ENCODE measurements at places on chromosomes 1 and 21.

GRCh38 chr1:7265771-7266371, 480.6 kb downstream of the CAMTA1 start:
- peak; percentile 90 for DNase-seq

GRCh38 chr1:246197076-246197475, 310.0 kb downstream of the SMYD3 start:
- no peak for DNase-seq

DNA sequence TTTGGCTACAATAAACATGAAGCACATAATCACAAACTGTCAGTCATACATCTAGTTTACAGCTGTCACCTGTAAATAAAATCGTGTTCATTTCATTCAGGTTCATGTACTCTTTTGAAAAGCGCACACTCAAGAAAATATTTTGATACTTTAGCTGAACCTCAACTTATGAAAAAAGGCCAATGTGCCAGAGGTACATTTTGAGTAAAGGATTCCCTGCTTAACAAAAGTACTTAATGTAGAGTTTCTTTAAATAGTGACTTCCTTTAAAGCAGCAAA, 37.7 kb upstream of the SLC30A10 start:
- DNase-seq = no peak

GRCh38 chr1:121472017-121472416, 287.2 kb downstream of the SRGAP2C start:
- DNase-seq = no peak

- peak; percentile 67 for DNase-seq
Measured at GRCh38 chr1:214989341-214989740, 93.2 kb upstream of the KCNK2 start.

DNA sequence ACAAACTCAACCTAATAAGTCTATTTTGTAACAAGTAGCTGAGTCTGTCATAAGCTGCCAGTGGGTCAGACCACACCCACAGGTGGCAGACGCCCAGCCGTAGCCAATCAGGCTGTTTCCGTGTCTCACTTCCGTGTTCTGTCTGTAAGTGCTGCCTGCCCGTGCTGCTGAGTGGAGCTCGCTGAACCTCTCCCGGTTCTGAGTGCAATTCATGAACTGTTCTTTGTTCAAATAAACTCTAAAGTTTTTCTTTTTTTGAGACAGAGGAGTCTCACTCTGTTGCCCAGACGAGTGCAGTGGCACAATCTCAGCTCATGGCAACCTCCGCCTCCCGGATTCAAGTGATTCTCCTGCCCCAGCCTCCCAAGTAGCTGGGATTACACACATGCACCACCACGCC, 25.1 kb downstream of the POFUT2 start:
- DNase-seq = no peak

GRCh38 chr21:41929248-41929647, 24.6 kb downstream of the C2CD2 start:
- DNase-seq = no peak

DNA sequence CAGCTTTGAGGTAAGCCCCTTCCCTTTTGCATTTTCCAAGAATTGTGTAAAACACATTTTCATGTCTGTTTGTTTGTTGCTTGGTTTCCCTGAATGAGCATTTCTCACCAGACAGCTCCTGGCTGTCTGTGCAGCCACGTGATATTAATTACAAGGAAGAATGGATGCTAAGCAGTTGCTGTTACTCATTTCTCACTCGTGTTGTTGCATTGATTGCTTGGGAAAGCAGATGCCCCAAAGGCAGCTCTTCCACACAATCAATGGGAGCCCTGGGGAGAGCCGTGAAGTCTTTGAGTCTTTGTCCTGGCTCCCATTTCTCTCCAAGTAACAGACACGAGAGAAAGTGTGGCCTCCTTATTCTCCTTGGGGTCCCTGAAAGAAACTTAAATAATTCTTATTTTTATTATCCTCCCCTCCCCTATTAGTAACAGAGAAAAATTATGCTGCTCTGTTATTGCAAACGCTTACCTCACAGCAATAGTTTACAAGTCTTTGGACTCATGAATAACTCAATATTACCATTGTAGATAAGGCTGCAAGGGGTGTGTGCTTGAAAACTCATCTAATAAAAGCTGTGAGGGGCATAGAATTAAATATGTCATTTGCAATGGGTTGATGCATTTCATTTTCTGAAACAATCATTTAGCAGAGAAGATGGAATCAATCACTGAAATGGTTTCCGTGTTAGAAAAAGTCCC, 127.7 kb upstream of the CAMK1G start:
- DNase-seq = no peak

Measured in GM23248 (cell line).